ENCODE measurements at places on chromosomes 1 and 21. TPM values are rescaled to one million over a fixed set of nuclear protein-coding genes. Genes with fewer than 3 reads are reported as not detected.

The CRYBG2 gene
- total RNA-seq, result 2.0 TPM

The CELA2A gene
- total RNA-seq, result not detected

The ARHGEF16 gene
- total RNA-seq, result 0.59 TPM

The SYCP1 gene
- not detected for total RNA-seq

The FAM72B gene
- total RNA-seq, result 9.2 TPM

Measured in M059J (cell line).